ENCODE measurements at places on chromosomes 3 and 15.

DNA sequence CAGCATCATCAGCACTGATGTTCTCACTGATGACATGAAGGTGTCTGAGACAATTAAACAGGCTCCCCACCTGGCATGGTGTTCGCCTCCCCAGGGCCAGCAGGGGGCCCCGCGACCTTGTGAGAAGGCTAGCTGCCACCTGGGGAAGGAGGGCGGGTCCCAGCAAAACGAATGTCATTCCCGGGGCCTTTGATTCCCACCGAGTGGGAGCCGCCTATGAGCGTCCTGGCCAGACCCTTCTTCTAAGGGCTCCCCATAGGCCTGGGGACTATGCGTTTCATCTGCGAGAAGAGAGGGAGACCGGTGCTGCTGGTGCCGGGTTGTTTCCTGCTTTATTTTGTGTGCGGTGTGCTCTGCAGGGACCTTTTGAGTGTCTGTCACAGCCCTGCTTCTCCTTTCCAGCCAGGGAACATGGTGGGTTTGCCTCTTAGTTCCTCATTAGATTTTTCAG is 20.5 kb upstream of the MINDY4B start:
- peak; percentile 48 for DNase-seq

DNA sequence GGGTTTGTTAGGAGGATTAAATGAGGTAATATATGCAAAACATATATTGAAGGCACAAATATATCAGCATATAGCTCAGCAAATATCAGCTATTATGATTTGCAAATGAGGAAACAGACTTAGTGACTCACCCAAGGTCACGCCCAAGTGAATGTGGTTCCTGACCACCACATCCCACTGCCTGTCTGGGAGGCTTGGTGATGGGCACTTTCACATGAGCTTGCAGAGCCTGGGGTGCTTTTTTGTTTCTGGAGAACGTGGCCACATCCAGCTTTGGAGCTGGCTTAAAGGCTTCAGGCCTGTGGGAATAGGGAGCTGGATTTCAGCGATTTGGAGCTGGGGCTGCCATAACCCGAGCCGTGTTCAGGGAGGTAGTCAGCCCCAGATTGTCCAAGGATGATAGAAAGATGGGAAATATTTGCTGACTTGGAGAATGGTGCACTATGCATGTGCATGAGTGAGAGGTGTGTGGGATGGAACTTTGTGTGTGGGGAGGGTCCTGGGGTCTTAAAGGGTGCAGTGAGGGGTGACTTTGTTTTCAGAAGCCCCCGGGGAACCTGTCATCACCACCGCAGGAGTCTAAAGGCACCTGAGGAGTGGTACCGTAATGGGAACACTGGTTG is 12.0 kb upstream of the FGD5 start:
- DNase-seq = no peak

DNA sequence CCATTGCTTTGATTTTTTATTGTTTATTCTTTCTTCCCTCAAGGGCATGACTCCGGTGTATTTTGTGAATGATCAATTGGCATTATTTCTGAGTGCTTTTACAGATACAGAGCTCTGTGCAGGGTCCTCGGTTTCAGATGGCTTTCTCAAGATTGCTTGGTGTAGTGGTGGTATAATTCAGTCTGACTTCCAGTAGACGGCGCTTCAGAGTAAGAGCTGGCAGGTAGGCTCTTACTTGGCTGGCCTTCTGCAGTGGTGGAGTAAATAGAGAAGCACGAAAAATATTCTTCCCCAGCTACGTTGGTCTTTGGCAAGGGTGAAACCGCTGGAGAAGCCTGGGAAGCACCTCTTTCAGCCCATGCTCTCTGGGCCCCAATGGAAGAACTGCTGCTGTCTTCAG is 723.0 kb upstream of the BCHE start:
- no peak for DNase-seq

DNA sequence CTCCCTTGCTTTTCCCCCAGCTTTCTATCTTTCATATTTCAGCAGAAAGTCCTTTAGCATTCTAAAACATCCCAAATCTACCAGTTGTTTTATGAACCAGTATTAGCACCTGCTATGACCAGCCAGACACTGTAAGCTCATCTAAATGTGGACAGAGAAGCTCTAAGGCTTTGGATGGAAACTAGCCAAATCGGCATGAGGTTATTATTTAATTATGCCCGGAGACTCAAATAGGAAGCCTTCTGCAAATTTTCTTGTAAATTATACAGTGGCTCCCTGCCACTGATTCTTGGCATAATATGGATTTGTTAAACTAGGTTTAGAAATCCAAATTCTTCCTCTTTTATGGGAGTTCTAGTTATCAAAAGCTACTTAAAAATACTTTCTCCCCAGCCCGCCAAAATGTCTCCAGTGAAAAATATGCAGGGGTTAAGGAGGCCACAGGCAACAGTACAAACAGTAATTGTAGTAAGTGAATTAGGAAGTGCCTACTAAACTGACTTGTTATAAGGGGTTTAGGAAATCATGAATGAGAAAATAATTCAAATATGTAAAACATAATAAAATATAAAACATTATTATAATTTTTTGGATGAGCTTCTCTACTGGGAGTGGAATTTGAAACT is 15.4 kb downstream of the MYH15 start:
- DNase-seq = no peak

Measured in GM12891 (cell line).